ENCODE measurements at places on chromosomes 7 and 10.

DNA sequence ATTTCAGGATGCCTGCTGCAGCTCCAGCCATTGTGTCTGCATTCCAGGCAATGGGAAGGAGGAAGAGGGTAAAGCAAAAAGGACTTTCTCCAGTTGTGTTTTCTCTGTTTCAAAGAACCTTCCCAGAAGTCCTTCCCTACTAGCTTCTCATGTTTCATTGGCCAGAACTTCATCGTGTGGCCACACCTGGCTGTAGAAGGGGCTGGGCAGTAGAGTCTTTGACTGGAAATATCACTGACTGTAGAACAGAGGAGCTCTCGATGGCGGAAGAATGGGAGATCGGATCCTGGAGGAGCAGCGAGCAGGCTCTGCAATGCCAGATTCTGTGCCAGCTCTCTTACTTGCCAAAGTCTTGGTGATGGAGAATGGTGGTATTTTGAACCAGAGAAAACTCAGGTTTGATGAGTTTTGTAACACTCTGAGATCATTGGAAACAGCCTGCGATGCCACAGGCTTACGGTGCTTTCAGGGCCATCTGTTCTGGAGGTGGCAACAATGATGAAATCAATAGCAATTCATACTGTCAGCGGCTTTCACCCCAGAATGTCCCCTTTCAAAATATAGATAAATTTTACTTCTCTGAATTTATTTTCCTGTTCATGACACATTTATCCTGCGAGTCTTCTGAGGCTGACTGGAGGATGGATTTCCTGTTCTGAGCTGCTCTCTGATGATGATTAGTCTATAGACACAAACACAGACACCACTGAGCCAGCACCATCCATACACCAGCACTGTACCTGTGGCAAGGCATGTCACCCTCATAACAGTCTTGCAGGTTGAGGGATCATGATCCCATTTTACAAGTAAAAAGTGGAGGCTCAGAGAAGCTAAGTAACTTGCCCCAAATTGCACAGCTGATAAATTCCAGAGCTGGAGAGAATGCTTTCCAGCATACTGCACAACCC, 204.2 kb downstream of the EMX2 start:
- no peak for DNase-seq

GRCh38 chr7:121196286-121196685, 132.5 kb upstream of the WNT16 start:
- DNase-seq = no peak

GRCh38 chr10:50260791-50261281, 9.5 kb upstream of the ASAH2 start:
- no peak for DNase-seq

GRCh38 chr7:5439572-5440496, 16.2 kb upstream of the TNRC18 start:
- no peak for DNase-seq

GRCh38 chr10:129971381-129972144, 7.5 kb upstream of the EBF3 start:
- no peak for DNase-seq

GRCh38 chr7:40401406-40401805, 266.6 kb downstream of the SUGCT start:
- no peak for DNase-seq

GRCh38 chr7:65731562-65732035, 141.3 kb upstream of the VKORC1L1 start:
- DNase-seq = no peak

DNA sequence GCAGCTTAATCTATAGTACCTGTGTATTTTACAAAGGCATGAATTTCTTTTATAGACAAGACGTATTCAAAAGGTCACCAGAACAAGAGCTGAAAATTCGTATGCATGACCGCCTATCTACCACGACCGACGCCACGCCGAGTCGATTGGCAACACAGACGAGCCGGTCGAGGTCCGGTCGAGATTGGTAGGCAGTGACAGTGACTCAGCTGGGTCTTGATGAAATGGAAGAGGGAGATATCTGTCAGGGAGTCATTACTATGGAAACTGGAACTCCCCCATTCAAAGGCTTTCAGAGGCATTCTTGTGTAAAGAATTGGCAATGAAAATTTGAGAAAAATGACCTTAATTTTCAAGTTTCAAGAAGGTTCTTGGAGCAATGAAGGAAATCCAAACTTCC, 2.1 kb downstream of the ATP5MK start:
- no peak for DNase-seq

DNA sequence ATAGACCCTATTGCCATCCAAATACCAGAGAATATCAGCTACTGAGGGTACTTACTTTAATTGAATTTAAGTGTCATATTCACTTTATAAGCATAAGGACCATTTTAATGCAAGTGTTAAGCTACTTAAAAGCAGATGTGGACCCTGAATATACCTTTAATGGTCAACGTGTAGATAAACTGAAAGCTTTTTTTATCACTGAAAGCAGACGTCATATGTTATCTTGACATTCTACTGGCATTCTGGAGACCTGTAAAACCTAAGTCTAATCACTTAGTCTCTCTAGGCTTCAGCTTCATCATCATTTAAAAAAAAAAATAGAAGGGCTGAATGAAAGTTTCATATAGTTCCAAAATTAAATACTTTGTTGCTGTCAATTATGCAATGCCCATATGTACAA, 116.5 kb downstream of the ELAPOR2 start:
- DNase-seq = no peak

DNA sequence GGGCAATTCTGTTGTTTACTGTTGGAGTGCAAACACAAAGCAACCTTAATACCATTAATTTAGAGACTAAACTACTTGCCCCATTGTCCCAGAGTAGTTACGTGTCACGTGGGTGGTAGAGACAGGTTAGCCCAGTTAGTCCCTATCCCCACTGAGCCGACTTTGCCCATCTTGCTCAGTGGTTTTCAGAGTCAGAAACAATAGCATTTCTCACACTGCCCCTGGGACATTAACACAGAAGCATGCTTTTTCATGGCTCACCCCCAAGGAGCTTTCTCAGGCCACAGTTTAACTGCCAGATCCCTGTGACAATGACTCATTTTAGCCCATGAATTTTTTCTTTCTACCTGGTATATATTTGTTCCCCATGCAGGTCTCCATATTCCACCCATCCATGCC, 271.0 kb downstream of the POU6F2 start:
- DNase-seq = no peak

DNA sequence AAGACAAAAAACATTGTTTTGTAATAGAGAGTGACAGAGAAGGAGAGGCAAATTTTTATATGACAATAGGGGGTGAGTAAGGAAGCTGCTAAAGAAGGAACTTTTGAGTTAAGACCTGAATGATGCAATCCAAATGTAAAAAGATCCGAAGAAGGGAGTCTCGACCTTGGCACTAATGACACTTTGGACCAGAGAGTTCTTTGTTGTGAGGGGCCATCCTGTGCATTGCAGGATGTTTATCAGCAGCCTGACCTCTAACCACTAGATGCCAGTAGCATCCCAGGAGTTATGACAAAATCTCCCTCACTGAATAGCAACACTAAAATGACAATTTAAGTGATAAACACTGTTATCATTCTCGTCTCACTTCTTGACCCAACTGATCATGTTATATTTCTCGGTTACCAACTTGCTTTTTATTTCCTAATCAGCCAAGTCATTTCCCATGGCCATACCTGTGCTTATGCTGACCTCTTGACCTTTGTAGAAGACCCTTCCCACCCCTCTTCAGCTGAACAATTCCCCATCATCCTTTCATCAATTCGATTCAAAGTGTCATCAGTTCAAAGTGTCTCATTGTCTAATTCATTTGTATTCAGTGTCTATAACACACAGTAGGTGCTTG, 30.0 kb downstream of the DGKI start:
- no peak for DNase-seq

DNA sequence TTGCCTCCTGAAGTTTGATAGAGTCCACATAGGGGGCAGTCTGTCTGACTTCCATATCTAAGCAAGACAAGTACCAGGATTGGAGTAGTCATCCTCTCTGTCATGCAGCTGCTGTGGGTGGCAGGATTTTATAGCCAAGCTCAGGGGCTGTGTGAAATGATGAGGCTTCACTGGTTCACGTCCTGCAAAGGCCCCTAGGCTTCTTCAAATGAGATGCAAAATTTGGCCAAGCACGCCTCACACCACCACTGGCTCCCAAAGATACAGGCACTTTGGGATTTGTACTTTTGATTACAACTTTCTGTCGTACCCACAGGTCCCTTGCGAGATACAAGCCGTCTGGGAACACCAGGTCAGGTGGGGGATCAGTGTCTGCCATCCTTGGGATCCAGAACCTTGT, 67.1 kb downstream of the WDFY4 start:
- DNase-seq = no peak

GRCh38 chr7:80681272-80681885, 42.9 kb downstream of the CD36 start:
- no peak for DNase-seq

- no peak for DNase-seq
Observed at GRCh38 chr7:94975336-94975735, 67.9 kb downstream of the PPP1R9A start.

DNA sequence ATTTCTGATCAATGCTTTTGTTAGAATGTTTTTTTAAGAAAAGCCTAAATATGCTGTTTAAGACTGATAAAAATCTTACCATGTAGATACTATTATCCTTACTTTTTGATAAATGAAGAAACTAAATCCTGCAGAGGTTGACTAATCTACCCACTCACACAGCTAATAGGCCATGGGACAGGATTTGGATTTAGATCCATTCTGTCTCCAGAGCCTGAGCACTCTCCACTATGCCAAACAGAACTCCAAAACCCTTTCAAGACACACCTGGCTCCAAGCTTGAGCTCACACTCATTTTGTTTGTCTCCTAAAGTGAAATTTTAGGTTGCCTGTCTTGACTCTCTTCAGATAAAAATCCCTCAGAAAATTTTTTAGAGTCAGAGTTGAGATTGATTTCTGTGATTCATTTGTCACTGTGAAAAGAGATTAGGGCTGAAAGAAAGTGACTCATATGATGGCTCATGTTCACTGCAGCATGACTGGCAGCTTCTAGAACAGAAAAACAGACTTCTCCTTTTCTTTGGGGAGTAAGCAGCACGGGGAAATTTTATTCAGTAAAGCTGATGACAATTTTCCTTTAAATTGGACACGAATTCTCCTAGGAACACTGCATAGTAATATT, 132.3 kb upstream of the POT1 start:
- DNase-seq = no peak

GRCh38 chr7:4845740-4846142, 16.1 kb downstream of the PAPOLB start:
- DNase-seq = no peak

DNA sequence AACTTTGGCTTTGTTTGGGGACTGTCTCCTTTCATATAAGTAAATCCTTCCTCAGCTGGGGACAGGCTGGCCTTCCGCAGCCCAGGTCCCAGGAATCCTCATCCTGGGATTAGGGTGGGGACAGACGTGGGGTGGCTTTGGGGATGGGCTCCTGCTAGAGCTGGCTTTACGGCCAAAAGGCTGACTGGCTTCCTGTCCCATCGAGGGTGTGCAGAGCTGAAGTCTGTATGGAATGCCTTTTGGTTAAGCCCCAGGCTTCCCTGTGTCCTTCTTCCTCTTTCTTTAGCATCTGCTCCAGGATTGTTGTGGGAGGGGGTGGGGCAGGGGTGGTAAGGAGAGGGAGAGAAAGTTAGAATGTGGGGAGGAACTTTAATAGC, 59.4 kb upstream of the AQP1 start:
- no peak for DNase-seq

- DNase-seq = no peak
Observed at GRCh38 chr10:112374724-112375541, 1.0 kb downstream of the ACSL5 start.

DNA sequence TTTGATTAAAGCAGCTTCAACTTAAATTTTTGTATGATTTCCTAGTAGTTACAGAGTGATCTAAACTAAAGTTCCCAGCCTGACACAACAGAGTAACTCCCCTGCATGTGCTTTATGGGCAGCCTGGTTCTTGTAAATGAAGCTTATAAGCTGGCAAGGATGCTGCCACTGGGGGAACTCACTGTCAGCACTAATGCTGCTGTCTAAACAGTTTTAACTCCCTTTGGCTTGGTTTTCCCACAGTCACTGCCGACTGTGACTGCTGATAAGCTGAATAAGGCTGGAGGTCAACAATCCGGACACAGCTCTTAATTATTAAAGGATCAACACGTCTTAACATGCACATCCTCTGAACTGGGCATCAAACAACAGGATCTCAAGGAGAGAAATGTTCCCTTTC, 130.1 kb downstream of the OTUD1 start:
- DNase-seq = no peak

GRCh38 chr10:112052166-112052565, 131.4 kb downstream of the GPAM start:
- no peak for DNase-seq

- DNase-seq = no peak
Observed at GRCh38 chr10:52245547-52245946, 68.5 kb upstream of the DKK1 start.

GRCh38 chr7:45575501-45576248, 1.5 kb downstream of the ADCY1 start:
- DNase-seq = no peak

DNA sequence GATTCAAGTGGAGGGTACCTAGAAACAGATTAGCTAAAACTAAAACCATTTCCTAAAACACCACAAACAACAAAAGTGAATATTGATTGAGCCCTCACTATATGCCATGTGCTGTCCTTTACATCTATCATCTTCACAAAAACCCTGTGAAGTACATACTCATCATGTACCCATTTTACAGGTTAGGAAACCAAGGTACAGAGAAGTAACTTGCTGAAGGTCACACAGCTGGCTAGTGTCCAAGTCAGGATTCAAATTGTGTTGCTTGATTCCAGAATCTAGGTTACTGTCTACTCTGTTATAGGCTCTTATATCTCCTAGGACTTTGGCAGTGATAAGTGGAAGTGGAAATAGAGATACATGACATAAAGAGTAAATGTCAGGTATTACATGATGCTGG, 463.8 kb downstream of the LRMDA start:
- no peak for DNase-seq

GRCh38 chr7:137073571-137074325, 205.3 kb downstream of the CHRM2 start:
- DNase-seq = no peak

GRCh38 chr7:17406738-17407137, 108.3 kb downstream of the AHR start:
- DNase-seq = no peak

GRCh38 chr10:14063531-14064285, 267.0 kb downstream of the FRMD4A start:
- no peak for DNase-seq

GRCh38 chr7:117659531-117660011, 179.7 kb downstream of the CFTR start:
- no peak for DNase-seq

- no peak for DNase-seq
Observed at GRCh38 chr10:57962839-57963238, 304.9 kb downstream of the IPMK start.

DNA sequence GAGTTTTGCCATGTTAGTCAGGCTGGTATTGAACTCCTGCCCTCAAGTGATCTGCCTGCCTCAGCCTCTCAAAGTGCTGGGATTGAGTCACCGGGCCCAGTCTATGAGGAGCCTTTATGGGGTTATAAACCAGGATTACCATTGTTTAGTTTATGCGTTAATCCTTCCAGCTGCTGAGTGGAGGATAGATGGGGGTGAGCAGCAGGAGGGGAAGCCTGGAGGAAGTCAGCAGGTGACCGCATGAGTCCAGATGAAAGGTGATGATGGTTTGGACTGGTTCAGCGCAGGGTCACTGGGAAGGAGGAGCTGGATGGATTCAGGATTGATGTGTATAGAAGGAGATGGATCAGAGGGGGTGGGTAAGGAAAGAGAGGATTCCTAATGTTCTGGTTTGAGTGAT, 197.1 kb downstream of the ADAM12 start:
- no peak for DNase-seq
